Breast epithelium (tissue), 4 donors: ENCODE measurements at places on chromosomes 5 and 9. TPM values are rescaled to one million over a fixed set of nuclear protein-coding genes. Genes with fewer than 3 reads are reported as not detected.
A peak's percentile ranks its signal among the peaks of the same experiment; 100 is the strongest.

The GOLM1 gene
- total RNA-seq: 41.0 TPM

The AMACR gene
- total RNA-seq: 13.8 TPM

The IL13 gene
- total RNA-seq: not detected

The SOHLH1 gene
- total RNA-seq: not detected

- no peaks in the 10 kb centered on the region for H3K36me3 ChIP-seq
- H3K4me3 ChIP-seq: peak overlapping the region; percentile 75
- peak overlapping the region; percentile 95 for H3K27ac ChIP-seq
- no peaks in the 10 kb centered on the region for H3K27me3 ChIP-seq
- no peaks in the 10 kb centered on the region for H3K4me1 ChIP-seq
Observed at GRCh38 chr5:2754581-2755075, 3.2 kb upstream of the IRX2 start.

GRCh38 chr5:96753848-96754247 is 53.9 kb downstream of the ERAP1 start:
- H3K27ac ChIP-seq: no peak overlapping the region
- no peaks in the 10 kb centered on the region for H3K4me1 ChIP-seq
- DNase-seq: no peak
- peaks cover 7% of the 10 kb centered on the region for H3K36me3 ChIP-seq

DNA sequence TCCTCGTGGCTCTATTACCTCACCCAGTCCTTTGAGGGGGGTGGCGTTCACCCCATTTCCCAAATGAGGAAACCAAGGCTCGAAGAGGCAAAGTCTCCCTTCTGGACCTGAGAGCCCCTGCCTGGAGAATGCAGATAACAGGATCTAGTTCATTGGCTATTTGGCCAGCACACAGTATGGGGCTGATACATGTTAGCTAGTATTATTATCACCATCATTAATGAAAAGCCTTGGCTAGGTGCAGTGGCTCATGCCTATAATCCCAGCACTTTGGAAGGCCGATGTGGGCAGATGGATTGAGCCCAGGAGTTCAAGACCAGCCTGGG is 4.3 kb downstream of the SH3GLB2 start:
- no peaks in the 10 kb centered on the region for H3K36me3 ChIP-seq
- H3K27me3 ChIP-seq: no peaks in the 10 kb centered on the region
- peak overlapping the region; percentile 73 for H3K27ac ChIP-seq
- H3K4me1 ChIP-seq: peaks cover 23% of the 10 kb centered on the region

DNA sequence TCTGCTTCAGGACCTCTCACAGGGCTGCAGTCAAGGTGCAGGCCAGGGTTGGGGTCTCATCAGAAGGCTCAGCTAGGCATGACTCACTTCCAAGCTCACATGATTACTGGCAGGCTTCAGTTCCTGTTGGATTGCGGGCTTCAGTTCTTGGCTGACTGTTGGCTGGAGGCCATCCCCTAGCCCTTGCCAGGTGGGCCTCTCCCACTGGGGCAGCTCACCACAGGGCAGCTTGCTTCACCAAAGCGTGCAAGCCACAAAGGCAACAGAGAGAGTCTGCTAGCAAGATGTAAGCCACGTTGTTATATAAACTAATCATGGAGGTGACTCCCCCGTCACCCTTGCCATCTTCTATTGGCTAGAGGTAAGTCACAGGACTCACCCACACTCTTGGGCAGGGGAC is 14.4 kb downstream of the CPLX2 start:
- no peak overlapping the region for H3K4me3 ChIP-seq
- no peaks in the 10 kb centered on the region for H3K36me3 ChIP-seq
- H3K27ac ChIP-seq: no peak overlapping the region
- DNase-seq: no peak

DNA sequence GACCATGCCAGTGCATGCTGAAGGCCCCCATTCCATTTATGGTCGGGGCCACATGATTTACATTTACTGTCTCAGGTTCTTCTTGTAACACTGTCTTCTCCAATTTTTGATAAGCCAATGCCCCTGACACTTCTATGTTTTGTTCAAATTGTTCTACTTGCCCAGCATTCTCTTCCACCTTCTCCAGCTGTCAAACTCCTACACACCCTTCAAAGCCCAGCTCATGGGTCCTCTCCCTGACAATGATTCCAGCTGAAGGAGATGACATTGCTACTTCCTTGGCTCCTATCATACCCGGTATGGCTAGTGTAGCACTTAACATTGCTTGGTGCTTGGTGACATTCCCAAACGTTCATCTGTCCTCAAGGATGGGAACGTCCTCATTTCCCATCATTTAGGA is 41.1 kb upstream of the KCNMB1 start:
- no peaks in the 10 kb centered on the region for H3K27me3 ChIP-seq
- DNase-seq: no peak
- H3K4me1 ChIP-seq: no peaks in the 10 kb centered on the region
- no peak overlapping the region for H3K4me3 ChIP-seq
- H3K36me3 ChIP-seq: no peaks in the 10 kb centered on the region
- H3K27ac ChIP-seq: no peak overlapping the region

DNA sequence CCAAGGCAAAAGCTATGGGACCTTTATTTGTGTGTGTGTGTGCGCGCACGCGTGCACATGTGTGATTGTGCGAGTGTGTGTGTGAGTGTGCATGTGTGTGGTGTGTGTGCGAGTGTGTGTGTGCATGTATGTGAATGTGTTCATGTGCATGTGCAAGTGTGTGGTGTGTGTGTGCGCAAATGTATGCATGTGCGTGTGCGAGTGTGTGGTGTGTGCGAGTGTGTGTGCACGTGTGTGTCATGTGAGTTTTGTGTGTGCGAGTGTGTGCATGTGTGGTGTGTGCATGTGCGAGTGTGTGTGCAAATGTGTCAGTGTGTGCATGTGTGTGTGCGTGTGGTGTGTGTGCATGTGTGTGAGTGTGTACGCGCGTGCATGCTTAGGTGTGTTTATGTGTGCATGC is 11.1 kb upstream of the GLT6D1 start:
- H3K4me3 ChIP-seq: no peak overlapping the region
- no peaks in the 10 kb centered on the region for H3K36me3 ChIP-seq
- no peaks in the 10 kb centered on the region for H3K4me1 ChIP-seq

GRCh38 chr5:110475529-110475928 is 250.9 kb downstream of the TMEM232 start:
- H3K4me1 ChIP-seq: no peaks in the 10 kb centered on the region
- H3K36me3 ChIP-seq: no peaks in the 10 kb centered on the region
- no peak overlapping the region for H3K27ac ChIP-seq
- no peak for DNase-seq
